ENCODE measurements at places on chromosomes 1 and 21.

DNA sequence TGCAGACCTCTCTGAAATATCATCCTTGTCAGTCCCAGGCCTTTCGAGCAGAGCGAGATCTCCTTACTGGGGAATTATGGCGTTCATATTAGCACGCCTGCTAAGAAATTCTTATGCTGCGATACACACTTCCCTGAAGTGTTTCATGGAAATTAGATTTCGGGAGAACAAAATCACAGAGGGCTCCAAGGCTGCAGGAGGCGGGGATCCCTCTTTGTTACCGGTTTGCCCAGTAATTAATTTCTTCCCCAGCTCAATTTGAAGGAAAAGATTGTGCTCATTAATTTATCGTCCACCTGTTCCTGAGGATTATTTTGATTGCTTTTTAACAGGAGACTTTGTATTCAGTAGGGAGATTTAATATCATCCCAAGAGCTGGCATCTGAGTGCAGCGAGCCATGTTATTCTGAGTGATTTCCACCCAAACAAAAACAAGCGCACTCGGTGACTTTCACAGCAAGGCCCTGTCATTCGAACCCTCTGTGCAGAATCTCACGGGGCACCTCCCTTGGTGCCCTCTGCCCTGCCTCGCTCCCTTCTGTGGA lies 202.3 kb upstream of the GALNT2 start:
- no peak for DNase-seq

- DNase-seq, result no peak
Measured at GRCh38 chr1:247079141-247079874, 697 bp upstream of the ZNF670 start.

DNA sequence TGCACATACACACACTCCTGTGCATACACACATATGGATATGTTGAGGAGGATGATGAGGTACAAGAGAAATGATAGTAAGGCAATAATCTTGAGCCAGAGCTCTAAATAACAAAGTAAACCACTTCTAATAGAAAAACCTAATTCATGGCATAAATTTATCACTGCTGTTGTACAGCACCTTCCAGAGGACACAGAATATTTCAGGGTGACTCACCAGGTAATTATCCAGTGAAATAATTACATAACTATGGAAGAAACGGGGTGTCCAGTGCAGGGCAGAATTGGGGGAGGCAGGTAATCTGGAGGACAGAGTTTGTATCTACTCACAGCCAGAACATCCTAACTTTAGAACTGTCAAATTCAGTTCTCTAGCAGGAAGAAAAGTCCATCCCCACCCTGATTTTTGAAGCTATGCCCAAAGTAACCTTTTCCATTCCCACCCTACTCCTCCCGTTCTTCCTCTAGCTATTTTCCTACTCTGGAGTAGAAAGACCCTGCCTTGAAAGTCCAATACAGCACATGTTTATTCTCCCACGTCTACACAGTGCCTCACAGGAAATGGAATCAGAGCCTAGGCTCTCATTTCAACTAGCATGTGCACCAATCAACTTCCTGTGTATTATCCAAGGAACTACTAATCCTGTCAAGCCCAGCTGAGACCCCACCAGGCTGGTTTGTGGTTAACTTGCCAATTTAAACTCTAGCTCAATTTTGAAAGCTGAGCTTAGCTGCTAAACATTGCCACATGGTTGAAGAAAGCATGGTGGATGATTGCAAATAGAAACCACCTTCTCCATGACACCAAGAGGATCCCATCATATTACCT lies 96.6 kb downstream of the PTPN14 start:
- DNase-seq, result no peak

DNA sequence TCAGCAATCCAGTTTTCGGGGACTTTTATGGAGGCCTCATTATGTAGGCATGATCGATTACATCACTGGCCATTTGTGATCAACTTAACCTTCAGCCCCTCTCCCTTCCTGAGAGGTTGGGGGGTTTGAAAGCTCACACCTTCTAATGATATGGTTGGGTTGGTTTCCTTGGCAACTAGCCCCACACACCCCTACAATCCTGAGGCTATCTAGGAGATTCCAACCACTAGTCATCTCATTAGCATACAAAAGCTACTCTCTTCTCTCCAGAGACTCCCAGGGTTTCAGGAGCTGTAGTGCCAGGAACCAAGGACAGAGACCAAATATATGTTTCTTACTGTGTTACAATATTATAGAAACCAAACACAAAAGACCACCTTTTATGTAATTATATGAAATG lies 35.2 kb upstream of the ZNF326 start:
- no peak for DNase-seq

DNA sequence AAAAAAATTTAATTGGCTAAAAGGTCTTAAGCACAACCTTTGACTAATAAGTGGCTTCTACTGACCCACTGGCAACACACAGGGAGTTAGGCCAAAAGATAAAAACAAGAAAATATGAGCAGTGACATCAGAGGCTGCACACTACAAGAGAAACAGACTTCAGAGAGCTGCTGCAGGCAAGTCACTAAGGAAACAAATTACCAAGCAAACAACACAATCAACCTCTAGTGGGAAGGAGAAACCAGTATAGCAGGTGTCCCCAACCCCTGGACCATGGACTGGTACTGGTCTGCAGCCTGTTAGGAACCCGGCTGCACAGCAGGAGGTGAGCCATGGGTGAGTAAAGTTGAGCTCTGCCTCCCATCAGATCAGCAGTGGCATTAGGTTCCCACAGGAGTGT lies 20.8 kb upstream of the ENSA start:
- DNase-seq, result no peak
